ENCODE measurements at places on chromosomes 4 and X. TPM values are rescaled to one million over a fixed set of nuclear protein-coding genes. Genes with fewer than 3 reads are reported as not detected.

Gene DUSP21
- not detected for total RNA-seq

Gene PABPC4L
- not detected for total RNA-seq

Gene GPC4
- total RNA-seq: 1.2 TPM

DNA sequence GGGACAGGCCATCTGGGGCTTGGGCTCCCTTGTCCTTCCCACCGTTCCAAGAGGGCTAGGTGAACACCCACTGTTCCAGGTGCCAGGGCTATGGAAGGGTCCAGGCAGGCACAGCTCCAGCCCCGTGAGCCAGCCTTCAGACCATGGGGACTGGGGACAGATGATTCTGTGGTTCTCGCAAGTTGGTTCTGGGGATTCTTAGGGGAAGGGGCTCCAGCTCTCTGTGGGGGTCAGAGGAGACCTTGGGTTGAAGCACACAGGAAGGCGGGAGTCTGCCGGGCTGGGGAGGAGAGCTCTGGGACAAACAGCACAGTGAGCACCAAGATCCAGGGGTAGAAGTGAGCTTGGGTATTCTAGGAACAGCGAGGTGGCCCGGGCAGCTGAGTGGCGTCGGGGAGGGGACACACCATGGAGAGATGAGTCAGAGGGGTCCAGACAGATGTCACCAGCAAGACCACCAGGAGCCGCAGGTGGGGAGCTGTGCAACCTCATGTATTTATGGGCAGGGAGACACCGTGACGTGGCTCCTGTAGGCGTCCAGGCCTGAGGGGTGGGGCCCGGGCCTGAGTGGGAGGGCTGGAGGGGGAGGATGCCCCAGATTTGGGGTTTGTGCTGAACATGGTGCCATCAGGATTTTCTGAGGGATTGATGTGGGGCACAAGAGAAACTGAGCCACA lies 48.8 kb upstream of the HMX1 start:
- H3K27me3 ChIP-seq: no peaks in the 10 kb centered on the region
- no peak overlapping the region for H3K4me3 ChIP-seq
- H3K4me1 ChIP-seq: no peaks in the 10 kb centered on the region
- DNase-seq: no peak
